Lower leg skin (tissue), 4 donors: ENCODE measurements at places on chromosomes 7 and 10. TPM values are rescaled to one million over a fixed set of nuclear protein-coding genes. Genes with fewer than 3 reads are reported as not detected.

DNA sequence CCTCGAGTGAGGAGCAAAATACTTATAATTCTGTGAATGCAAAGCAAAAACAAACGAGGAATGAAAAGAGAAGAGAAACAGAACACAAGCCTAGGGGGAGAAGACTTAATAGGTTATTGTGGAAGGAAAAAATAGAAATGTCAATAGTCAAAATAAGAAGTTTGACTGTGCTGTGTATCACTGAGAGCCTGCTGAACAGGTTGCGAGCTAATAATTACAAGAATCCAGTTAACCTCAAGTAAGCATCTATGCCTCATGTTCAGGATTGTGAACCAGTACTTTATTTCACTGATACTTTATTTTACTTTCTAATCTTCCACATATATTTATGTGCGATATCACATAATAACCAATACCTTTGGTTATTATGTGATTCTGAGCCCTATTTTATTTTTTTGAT, 316.7 kb downstream of the OTUD1 start:
- no peak for DNase-seq

- DNase-seq = no peak
Measured at GRCh38 chr7:115679976-115680375, 350.6 kb downstream of the TFEC start.

Gene AKR1E2
- total RNA-seq = 2.4 TPM

Gene BAMBI
- 7.9 TPM for total RNA-seq

Gene TCAF2
- total RNA-seq = 7.3 TPM

Gene SCART1
- total RNA-seq = 1.8 TPM

Gene VGF
- 0.91 TPM for total RNA-seq
